AG04450 (cell line): ENCODE measurements at places on chromosomes 3 and 15.
A peak's percentile ranks its signal among the peaks of the same experiment; 100 is the strongest.

DNA sequence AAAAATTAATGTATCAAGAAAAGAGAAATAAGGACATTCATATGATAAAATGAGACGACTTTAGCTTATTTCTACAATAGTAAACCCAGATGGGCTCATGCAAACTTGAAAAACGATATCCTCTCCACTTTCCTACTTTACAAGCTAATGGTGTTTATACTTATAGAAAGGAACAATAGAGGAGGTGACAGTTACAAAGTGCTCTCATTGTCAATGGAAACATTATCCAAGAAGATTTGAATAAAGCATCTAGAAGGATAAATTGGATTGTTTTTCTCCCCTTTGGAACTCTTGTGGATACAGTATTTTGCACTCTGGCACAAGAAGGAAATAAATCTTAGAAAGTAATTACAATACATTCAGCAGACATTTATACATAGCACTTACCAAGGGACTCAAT, 20.2 kb upstream of the CCDC66 start:
- DNase-seq, result no peak

GRCh38 chr15:61517776-61518175, 288.7 kb upstream of the RORA start:
- DNase-seq, result no peak

- peak; percentile 33 for DNase-seq
These were observed 14.7 kb upstream of the SECISBP2L start for GRCh38 chr15:49060710-49061495.

DNA sequence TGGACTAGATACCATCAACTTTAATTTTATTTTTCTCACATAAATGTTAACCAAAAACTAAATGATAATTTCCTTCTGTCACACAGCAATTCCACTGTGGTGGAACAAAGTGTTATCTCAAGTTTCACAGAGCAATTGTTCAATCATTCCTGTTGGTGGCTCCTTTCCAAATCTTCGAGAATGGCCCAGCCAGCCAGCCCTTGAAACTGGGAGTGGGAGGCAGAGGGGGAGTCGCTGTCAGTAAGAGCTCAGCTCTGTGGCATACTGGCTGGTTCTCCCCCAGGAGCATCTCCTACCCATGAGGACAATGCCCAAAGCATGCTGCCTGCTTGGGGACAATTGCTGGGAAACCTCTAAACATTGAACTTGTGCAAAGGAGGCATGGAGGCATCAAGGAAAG, 47.7 kb downstream of the MECOM start:
- no peak for DNase-seq

DNA sequence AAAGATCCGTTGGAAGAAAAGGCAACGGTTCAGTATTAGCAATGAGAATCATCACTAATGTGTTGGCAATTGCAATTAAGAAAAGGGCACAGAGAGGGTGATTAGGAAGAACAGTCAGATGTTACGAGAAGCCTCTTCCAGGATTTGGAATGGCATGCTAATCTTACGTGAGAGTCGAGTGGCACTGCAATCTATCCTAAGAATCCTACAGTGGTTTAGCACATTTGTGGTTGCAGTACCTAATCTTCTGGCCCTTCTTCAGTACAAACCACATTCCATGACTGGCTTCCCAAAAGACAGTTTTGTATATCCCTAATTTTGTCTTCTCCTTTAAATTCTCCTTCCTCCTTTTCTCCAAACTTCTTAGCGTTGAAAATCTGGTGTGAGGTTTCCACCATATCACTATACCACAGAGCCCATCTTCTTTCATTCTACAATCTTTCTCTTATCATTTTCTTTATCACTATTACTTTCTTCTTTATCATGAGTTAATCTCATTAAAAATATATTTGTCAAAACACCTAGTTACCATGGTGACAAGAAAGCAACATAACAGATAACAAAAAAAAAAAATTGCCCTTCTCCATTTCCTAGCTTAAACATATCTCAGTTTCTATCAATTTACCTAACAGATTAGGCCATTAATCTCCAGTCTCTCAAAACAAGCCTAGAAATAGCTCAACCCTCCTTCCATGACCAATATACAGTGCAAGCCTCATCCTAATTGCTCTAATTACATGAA, 60.1 kb downstream of the IGSF11 start:
- no peak for DNase-seq

GRCh38 chr15:93418566-93418965, 329.6 kb upstream of the RGMA start:
- DNase-seq, result no peak

DNA sequence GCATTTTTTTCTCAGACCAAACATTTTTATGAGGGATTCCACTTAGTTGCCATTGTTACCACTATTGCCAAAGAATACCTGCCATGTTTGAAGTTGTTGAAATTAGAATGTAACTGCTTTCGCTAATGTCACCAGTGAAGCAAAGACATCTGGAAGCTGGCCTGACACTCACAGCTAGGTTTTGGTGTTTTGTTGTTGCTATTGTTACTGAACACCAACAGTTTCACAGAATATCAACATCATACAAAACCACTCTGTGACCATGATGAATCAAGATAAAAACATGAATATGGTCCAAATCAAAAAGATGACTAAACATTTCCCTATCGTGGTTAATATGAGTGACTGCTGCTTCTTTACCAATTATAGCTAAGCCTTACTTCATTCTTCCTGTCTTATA, 6.9 kb upstream of the CFAP20DC start:
- DNase-seq, result no peak

DNA sequence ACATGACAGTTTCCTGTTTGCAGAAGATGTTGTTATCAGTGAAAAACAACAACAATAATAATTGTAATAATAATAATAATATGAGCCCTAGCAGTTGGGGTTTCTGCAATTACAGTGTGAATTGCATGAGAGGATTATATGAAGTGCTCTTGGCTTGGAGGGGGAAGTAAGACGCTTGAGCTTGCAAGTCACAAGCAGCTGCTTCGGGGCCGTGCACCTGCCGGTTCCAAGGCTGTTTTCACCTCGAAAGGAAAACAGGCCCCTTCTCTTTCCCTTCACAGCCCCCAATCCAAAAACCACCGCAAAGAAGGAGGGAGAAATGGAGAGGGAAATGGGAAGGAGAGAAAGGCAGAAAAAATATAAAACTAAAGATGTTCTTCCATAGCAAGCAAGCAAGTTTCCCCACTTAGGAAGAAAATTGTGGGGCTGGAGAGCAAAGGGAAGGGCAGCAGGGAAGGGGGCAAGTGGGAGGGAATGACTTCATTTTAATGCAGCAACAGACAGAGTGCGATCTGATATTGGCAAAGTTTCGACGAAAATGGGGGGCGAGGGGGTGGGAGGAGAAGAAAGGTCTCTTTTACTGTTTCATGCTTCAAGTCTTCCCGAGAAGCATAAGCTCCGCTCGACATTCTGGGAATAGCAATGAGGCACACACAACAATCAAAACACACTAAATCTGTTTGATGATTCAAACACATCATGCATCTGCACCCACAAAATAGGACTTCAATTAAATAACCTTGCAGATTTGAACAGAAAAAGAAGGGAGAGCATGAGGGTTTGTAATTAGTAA, 284.2 kb upstream of the ATP11B start:
- DNase-seq, result no peak

DNA sequence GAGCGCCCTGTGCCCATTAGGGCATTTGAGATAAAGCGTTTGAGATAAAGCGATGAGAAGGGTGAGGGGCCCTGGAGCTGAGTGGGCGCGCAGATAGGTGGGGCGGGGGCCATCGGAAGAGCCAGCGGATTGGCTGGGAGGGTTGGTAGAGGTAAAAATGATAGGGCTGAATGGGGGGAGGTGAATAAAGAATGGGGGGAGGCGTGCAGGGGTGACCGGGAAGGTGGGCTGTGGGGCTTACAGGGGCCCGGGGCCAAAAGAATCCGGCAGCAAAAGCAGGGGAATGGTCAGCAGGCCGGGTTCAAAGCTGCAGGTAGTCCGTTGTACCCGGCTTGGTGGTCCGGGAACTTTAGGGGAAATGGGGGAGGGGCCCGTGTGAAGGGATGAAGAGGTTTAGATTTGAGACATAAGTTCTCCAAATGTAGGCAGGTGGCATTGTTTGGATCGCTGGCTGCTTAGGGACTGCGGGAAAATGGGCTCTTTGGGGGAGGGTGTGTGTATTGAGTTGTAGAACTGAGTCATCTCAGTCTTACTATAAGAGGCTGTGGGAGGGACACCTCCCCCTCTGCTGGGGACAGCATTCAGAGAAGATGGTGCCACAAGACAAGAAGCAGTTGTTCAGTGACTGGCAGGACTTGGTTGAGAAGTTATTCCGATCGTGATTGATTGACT, 610 bp downstream of the ARID3B start:
- no peak for DNase-seq

DNA sequence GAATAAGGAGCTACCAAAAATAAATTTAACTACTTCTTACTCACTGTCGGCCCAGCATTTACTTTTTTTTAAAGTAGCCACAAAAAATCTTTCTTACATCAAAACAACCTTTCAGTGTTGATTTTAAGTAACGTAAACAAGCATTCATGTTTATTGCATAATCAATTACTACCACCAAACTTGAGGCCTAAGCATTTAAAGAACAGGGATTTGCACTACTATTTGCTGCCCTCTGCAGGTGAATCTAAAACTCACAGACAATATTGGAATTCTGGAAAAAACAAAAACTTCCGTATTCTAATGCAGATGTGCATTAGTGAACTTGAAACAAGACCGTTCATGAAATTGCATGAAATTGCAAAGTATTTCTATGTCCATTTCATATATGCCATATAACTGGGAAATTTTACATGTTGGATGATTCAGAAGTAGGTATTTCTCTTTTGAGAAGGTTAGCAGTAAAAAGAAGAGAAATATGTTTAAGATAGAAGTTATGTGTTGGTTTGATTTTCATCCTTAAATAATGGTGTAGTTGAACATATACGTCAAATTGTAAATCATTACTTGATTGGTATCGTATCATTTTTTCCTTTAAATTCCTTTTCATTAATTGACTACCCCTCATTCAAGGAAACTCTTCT, 55.6 kb downstream of the CGGBP1 start:
- peak; percentile 8 for DNase-seq

DNA sequence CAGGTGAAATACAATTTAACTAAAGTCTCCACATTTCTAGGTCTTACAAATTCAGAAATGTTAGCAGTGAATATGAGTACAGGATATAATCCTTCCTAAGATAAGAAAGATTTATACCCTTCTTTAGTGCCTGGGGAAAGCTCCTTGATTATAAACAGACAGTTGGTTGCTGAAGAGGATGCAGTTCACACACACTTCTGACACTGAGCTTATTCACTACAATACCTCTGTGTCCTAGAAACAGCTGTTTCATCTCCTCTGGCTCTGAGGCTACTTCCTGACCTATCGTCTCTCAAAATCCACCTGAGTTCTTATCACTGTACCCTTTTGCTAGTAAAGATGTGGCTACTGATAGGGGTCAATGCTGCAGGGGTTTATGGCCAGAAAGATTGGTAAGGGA, 57.1 kb downstream of the TP63 start:
- DNase-seq, result no peak

DNA sequence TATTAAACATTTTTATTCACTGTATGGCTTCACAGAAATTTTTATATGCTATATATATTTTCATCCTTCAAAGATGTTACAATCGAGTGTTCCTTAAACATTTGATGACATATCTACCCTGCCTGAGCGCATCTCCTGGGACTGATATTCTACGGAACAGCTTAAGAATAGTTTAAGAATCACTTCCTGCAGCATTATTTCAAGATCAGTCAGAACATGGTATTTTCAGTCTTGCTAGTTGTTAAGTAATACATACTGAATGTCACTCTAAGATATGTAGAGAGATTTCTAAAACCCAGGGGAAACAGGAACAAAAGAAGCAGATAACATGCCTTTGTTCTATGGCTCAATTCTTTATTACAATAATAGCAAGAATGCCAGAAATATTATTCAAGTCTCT, 8.7 kb downstream of the COL8A1 start:
- DNase-seq, result no peak

- no peak for DNase-seq
These were observed 68.0 kb downstream of the FNDC3B start for GRCh38 chr3:172107403-172107802.

GRCh38 chr15:29678504-29679034, 143.7 kb downstream of the TJP1 start:
- DNase-seq, result no peak

DNA sequence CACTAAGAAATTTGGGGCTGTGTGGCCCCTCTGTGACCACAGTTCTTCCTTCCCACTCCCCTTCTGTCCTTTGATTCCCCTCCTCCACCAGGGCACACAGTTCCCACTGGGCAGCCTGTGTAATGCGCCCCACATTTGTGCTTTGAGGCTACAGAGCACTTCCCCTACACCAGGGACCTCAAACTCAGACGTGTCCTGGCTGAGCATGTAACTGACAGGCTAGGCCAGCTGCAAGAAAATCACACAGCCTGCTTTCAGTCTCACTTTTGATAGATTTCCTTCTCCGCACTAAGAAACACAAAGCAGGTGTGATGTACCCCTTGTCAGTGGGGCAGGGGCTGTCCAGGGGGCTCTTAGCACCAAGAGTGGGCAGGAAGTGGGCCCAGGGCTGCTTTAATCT, 29.6 kb downstream of the PRKCD start:
- no peak for DNase-seq

GRCh38 chr3:43998836-43999727, 242.6 kb upstream of the TOPAZ1 start:
- DNase-seq, result no peak

DNA sequence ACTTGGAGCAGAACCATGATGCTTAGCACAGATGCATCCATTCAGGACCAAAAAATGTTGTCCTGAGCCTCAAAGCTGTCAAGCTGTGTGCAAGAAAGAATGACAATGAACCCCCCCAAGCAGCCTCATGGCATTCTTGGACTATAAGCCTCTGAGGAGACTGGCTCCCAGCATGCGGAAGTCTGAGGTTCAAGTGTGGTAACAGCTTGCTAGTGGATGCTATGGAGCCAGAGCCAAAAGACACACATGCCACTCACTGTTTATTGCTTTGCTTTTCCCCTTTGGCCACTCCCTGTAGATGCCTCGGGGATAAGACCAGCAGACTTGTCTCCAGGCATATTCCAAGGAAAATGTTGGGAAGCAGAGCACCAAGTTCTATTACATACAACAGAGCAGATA, 38.2 kb upstream of the SNRK start:
- DNase-seq, result no peak

GRCh38 chr3:48688032-48688736, 2.5 kb upstream of the NCKIPSD start:
- peak; percentile 75 for DNase-seq

- no peak for DNase-seq
These were observed 11.9 kb downstream of the SCAMP5 start for GRCh38 chr15:75007216-75007615.

GRCh38 chr3:135803028-135803692, 162.4 kb upstream of the PPP2R3A start:
- no peak for DNase-seq

DNA sequence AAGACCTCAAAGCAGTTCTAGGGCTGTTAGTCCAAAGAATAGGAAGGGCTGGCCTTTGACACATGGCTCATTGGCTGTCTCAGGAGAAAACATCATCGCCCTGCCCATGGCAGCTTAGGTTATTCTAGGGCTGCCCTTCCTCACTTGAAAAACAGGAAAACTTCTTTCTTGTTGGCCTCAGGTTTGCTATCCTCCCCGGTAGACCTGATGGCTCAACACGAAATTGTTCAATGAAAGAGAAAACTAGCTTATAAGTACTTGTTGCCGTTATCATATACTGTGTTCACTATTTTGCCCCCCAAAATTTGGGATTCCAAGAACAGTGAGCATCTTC, 602 bp upstream of the SLTM start:
- no peak for DNase-seq

- no peak for DNase-seq
These were observed 785 bp upstream of the MYRIP start for GRCh38 chr3:39808467-39809180.
